Mesenteric fat pad (tissue), 1 donor: ENCODE measurements at places on chromosomes 13 and 19.

- no peak for DNase-seq
Observed at GRCh38 chr13:45468635-45469034, 3.9 kb downstream of the COG3 start.

- DNase-seq: no peak
Observed at GRCh38 chr13:110132225-110132982, 174.6 kb downstream of the COL4A1 start.

- no peak for DNase-seq
Observed at GRCh38 chr19:45955905-45956608, 17.6 kb downstream of the NOVA2 start.

GRCh38 chr13:103140001-103140671, 73.9 kb upstream of the SLC10A2 start:
- DNase-seq: no peak

GRCh38 chr13:94369972-94370436, 109.5 kb downstream of the DCT start:
- no peak for DNase-seq

DNA sequence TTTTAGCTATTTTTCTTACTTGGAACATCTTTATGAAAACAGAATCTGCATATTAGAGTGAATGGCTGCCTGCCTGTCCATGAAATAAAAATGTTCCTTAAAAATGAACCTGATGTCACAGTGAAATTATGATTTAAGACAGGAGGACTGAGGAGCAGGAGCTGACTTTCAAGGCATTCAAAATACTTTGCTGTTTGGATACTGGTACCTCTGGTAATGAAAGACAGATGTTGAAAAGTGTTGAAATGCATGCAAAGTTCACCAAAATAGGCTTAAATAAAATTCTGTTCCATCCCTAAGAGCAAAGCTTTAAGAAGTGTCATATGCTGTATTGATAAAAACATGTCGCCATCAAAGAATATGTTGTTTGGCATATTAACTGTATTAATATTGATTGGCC, 1.7 kb downstream of the ARHGEF7 start:
- DNase-seq: no peak

DNA sequence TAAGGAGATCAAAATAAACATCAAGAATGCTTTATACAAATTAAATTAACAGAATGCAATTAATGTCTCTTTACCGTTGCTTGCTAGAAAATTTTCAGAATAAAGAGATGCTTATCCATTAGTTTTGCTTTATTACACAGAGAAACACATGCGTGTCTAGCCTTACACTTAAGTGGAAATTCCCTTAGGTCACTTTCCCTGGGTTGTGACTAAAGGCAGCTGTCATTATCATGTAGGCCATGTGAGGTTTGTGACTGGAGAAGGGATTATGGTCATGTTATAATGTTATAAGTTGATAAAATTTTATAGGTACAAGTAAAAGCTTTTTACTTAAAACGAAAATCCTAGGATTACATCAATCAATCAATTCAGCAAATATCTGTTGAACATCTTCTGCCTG, 121.0 kb downstream of the KCNRG start:
- DNase-seq: no peak

GRCh38 chr13:19581675-19582074, 20.3 kb upstream of the TPTE2 start:
- no peak for DNase-seq
